ENCODE measurements at places on chromosomes 3 and 15. TPM values are rescaled to one million over a fixed set of nuclear protein-coding genes. Genes with fewer than 3 reads are reported as not detected.

The LDHAL6B gene
- not detected for total RNA-seq

The CTSH gene
- total RNA-seq: 12.5 TPM

The C3orf85 gene
- not detected for total RNA-seq

The CRYGS gene
- 7.2 TPM for total RNA-seq

The ZIC4 gene
- 1.3 TPM for total RNA-seq

Measured in parietal lobe (tissue), 2 donors.